ENCODE measurements at places on chromosomes 5 and 9.

DNA sequence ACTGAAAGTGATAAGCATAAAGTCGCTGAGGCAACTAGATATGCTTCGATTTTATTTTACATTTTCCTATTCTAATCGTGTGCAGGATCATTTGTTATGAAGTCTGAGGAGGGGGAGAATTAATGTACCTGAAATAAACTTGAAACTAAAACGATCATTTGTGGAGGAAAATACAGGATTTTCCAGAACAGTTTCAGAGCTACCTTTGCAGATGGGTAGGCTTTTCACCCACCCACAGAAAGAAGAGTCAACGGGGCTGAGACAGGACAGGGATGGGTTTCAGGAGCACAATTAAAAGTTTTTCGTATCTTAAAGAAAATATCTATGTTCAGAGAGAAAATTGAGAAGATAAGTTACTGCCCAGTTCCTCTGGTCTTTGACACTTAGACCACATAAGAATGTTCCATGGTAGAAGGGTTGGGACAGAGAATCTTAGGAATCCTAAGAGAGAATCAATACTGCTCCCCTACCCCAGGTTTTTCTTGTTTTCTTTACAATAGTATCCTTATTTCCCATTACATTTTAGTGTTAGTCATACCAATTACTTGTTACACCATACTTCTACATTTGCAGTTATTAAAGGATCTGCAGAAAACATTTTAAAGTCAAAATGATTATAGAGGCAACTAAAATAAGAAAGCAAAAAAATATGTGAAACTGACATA, 211.4 kb downstream of the DEPDC1B start:
- DNase-seq = no peak

- DNase-seq = no peak
Observed at GRCh38 chr9:119284118-119284517, 85.1 kb downstream of the BRINP1 start.

- DNase-seq = no peak
Observed at GRCh38 chr5:171986772-171987171, 19.7 kb downstream of the FBXW11 start.

- DNase-seq = no peak
Observed at GRCh38 chr5:172076761-172077244, 70.4 kb upstream of the FBXW11 start.

- no peak for DNase-seq
Observed at GRCh38 chr9:37953775-37954437, 50.0 kb upstream of the SLC25A51 start.

DNA sequence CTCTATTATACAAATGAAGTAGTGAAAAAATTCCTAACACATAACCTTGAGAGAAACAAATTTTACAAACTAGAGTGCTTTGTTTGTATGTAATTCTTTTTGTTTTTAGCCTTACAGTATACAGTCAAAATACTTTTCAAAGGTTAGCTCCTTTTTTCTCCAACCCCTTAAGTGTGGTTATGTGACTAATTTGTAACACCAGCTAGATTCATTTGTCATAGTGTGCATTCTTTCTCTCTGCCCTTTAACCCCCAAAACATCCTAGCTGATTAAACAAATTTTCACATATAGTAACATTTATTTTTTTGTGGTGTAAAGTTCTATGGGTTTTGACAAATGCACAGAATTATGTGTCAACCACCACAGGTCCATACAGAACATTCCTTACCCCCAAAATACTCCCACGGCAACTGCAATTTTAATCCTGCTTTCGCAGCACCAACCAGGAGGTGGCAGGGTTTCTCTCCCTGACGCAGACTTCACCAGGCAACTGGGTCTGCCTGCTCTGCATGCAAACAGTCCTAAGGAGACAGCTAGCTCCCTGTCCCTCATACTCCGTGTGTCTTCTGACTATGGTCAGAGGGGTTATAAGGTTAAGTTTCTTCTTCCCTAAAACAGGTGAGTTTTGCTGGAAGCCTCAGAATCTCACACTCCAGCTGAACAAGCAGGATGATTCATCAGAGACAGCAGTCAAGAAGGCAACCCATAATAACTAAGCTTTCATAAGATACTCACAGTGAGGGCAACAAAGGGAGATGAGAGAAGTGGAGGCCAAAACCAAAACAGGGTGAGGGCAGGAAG, 44.5 kb upstream of the NR5A1 start:
- no peak for DNase-seq

GRCh38 chr5:67173959-67174358, 22.6 kb downstream of the CD180 start:
- no peak for DNase-seq

DNA sequence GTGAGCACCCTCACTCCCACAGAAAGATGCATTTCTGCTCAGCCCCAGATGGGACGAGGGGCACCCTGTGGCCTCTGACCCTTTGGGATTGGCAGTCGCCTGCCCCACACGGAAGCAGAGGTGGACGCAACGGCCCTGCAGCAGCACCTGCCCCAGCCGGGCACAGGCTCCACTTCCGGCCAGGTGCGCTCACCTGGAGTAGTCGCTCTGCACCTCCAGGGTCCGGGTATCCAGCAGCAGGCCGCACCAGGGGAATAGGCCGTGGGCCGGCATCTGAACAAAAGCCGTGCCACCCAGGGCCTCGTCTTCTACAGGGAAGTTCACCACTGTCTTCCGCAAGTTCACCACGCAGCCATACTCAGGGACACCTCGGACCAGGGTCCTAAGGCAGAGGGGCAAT, 30.7 kb downstream of the TERT start:
- DNase-seq = no peak

- no peak for DNase-seq
Observed at GRCh38 chr5:8508231-8508630, 639.3 kb downstream of the MTRR start.

DNA sequence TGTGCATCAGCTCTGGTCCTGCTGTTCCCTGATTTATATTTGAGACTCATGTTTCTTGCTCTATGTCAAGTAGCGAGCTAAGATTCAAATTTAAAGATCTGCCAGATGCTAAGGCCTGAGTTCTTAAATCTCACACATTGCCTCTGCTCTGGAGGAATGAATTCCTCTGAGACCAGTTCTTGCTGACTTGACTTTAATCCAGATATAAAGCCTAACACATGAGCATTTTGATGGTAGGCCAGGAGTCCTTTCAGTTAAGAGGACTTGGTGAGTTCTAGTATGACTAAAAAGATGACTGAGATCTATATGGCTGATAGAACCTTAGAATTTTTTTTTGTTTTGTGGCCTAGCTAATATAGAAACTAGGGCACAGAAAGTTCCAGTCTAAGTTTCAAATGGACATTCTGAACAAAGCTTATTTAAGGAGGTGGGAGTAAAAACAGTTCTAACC, 1.3 kb upstream of the INIP start:
- no peak for DNase-seq

GRCh38 chr5:55982957-55983381, 11.8 kb downstream of the IL6ST start:
- DNase-seq = no peak

GRCh38 chr9:34989946-34990635, 546 bp downstream of the DNAJB5 start:
- peak; percentile 27 for DNase-seq

GRCh38 chr5:8234179-8234770, 365.3 kb downstream of the MTRR start:
- DNase-seq = no peak

GRCh38 chr9:99167694-99168093, 54.0 kb downstream of the ALG2 start:
- no peak for DNase-seq

DNA sequence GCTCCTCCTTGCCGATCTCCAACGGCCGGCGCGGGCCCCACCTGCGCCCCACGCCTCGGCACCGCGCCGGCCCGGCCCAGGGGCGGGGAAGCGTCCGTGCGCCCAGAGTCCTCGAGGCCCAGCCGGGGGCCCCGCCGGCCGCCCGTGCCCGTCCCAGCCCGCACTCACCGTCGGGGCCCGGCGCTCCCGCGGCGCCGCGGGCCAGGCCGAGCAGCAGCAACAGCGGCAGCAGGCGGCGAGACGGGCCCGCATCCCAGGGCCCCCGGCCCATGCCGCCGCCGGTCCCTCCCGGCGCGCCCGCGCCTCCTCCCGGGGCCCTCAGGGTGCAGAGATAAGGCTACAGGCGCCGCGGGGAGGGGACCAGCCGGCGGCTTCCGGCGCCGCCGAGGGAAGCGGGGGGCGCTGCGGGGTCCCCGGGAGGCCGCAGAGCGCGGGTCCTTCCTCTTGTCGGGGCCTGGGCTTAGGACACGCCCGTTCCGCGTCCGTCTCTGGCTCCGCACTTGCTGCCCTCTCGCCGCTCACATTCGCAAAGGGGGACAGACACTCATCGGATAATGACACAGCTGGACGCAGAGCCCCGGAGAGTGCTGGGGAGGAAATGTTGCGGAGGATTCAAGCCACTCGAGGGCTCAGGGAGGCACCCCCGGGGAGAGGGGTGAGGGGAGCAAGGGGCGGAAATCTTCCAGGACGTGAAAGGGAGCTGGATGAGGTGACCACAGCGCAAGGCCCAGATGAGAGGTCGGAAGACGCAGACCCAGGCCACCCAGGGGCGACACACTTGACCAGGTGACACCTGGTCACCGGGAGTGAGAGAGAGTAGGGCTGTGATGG, at the start of gene SUSD1:
TSS of gene SUSD1 (minus strand) at position 333 of the 831 bp plus-strand sequence. CDS start at position 271, 62 bp downstream.
- peak; percentile 42 for DNase-seq

GRCh38 chr5:41157272-41157894, 55.9 kb downstream of the C6 start:
- no peak for DNase-seq

- DNase-seq = no peak
Observed at GRCh38 chr9:68495247-68495646, 45.4 kb downstream of the TMEM252 start.

Measured in activated gamma-delta T cell (primary cell).